Omental fat pad (tissue), 4 donors: ENCODE measurements at places on chromosomes 6 and 20.

DNA sequence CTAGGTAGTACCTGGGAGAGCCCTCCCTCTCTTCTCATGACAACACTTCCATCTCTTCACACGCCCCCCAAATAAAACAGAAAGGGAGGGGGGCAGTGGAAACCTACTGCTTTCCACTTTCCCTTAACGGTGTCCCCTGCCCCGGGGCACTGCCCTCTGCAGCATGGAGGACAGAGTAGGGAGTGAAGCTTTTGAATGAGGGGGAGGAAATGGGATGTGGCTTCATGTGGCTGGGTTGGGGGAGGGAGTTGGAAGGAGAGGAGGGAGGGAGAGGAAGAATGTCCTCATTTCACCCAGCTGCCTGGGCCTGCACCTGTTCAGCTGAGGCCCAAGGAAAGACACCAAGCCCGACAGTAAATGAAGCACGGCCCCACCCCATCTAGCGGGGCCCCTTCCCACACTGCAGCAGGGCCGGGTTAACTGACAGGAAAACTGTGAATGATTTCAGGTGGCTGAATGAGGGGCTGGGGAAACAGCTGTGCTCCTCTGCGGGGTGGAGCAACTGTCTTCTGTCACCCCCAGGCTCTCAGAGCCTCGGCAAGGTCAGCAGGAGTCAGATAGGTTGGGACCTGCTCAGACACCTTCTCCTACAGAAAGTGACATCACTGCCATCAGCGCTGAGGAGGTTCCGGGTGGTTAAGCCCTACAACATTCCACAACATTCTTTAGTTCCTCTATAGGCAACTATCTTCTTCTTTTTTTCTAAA is 40.0 kb upstream of the TAF8 start:
- DNase-seq = no peak

- no peak for DNase-seq
Observed at GRCh38 chr20:49594931-49595315, 27.0 kb upstream of the PTGIS start.

DNA sequence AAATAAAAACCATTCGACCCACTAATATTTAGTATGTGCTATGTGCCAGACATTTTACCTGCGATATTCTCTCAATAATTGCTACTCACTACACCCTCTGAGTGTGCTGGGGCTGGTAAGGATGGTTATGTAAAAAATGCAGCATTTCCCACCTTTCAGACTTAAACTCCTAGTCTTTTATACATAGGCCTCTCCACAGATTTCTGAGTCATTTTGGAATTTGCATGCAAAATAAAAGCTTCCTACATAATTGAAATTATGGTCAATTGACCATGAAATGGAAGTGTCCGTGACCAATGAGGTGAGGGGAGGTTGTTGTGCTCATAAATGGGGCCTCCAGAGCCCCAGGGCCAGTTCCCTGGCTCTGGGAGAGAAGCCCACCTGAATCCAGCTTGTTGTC is 37.7 kb upstream of the MAFB start:
- no peak for DNase-seq

GRCh38 chr20:57772349-57772964 is 62.6 kb upstream of the PMEPA1 start:
- DNase-seq = no peak

- DNase-seq = no peak
Observed at GRCh38 chr6:1739680-1740079, 130.0 kb downstream of the FOXC1 start.

- DNase-seq = peak; percentile 74
Observed at GRCh38 chr6:4358414-4359107, 223.2 kb upstream of the ECI2 start.

DNA sequence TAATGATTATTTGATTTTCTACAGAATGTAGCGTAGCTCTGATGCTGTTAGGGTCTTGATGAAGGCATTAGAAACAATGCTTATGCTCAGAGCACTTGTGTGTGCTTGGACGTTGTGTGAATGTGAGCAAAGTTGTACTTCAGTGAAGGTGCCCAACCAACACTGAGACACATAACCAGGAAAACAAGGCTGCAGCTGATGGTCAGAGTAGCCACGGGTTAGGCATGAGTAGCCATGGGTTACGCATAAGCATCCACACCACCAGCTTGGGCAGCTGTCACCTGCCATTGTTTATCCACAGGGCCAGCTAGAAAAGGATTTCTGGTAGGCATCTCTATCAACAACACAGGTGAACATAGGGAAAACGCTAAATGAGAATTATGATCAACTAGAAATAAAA is 326.6 kb downstream of the NRN1 start:
- DNase-seq = no peak

DNA sequence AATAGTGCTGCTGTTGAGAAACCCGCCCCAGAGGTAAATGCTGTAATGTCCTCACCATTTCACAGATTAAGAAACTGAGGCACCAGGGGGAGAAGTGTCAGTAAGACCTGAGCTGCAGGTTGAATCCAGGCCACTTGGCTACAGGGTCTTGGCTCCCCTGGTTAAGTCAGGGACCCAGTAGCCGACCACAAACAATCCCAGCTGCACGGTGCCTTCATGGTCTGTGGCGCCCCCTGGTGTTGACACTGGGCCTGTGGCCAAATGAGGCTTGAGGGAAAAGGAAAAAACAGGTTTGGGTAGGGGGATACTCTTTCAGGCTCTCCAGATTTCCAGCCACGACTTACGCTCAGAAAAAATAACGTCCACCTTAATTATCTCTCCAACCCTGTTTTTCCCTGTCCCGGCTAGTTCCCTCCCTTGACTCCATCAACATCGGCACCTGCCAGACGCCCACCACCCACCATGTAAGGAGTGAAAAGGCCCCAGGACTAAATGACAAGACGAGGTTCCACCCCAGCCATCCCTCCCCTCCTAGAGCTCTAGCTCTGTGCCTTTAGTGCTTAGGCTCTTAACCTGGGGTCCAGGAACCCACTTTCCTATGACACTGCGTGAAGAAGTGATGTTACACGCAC is 47.7 kb upstream of the POLR1H start:
- DNase-seq = no peak

GRCh38 chr6:23013776-23014175 is 444.4 kb downstream of the HDGFL1 start:
- DNase-seq = no peak

DNA sequence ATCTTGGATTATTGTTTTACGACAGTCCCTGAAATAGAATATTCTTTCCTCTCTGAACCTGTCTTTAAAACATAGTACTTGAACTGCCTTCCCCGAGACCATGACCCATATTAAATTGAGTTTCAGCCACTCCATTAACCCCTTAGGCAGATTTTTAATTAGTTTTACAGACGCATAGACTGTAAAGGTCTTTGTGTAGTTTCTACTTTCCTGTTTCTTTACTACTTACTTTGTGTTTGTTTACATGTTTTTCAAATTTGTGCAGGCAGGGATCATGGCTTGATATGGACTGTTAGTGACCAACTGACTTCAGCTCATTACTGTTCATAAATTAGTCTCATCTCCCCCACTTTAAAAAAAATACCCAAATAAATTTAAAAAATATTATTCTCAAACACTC is 53.8 kb downstream of the FYN start:
- no peak for DNase-seq

- no peak for DNase-seq
Observed at GRCh38 chr6:91279740-91280493, 693.0 kb upstream of the MAP3K7 start.
